NCI-H1048 (cell line): ENCODE measurements at places on chromosomes 4 and X.

GRCh38 chr4:111016416-111016815 lies 393.5 kb upstream of the PITX2 start:
- DNase-seq: no peak

DNA sequence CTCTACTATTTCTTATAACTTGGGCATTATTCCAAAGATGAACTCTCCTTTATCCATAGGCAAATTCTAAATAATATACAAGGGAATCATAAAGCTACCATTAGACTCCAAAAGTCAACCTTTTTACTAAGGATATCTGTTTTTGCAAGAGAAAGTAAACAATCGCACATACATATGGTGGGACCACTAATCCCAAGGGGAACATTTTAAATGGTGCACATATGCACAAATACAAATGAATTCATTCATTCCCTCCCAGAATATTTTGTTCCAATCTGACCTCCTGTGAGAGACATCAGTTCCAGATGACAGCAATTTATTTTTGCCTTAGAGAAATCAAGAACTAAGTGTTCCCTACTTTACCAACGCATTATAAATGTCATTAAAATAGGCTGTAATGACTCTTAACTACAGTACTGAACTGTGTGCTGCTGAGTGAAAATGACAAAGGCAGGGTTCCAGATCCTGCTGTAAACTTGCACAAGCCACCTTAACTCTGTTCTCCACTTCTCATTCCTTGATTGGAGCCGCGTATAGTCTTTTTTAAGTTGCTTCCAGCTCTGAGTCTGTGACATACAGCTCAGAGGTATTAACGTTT lies 2.0 kb downstream of the DHX15 start:
- DNase-seq: no peak

- no peak for DNase-seq
Measured at GRCh38 chr4:184422378-184422777, 52.0 kb downstream of the IRF2 start.

GRCh38 chr4:27534488-27534887 lies 673.8 kb downstream of the STIM2 start:
- no peak for DNase-seq

- no peak for DNase-seq
Measured at GRCh38 chrX:105328773-105329172, 108.3 kb upstream of the TEX13A start.

- no peak for DNase-seq
Measured at GRCh38 chr4:34432706-34433105, 1811.6 kb downstream of the ARAP2 start.

DNA sequence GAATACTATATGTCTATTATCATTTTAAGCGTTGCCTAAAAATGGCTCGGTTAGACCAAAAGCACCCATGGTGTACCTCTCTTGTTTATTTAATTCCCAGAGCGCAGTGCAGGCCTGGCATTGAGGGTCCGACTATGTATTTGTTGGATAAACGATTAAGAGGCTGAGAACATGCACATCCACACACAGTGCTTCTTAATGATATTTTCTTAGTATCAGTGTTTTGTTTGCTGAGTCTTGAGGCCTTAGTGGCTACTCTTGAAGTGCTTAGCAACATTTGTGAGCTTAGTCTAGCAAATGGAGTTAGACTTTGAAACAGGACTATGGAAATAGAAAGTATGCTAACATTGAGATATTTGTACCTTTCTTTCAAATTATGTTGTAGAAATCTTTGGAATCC lies 43.7 kb downstream of the CDS1 start:
- DNase-seq: no peak

DNA sequence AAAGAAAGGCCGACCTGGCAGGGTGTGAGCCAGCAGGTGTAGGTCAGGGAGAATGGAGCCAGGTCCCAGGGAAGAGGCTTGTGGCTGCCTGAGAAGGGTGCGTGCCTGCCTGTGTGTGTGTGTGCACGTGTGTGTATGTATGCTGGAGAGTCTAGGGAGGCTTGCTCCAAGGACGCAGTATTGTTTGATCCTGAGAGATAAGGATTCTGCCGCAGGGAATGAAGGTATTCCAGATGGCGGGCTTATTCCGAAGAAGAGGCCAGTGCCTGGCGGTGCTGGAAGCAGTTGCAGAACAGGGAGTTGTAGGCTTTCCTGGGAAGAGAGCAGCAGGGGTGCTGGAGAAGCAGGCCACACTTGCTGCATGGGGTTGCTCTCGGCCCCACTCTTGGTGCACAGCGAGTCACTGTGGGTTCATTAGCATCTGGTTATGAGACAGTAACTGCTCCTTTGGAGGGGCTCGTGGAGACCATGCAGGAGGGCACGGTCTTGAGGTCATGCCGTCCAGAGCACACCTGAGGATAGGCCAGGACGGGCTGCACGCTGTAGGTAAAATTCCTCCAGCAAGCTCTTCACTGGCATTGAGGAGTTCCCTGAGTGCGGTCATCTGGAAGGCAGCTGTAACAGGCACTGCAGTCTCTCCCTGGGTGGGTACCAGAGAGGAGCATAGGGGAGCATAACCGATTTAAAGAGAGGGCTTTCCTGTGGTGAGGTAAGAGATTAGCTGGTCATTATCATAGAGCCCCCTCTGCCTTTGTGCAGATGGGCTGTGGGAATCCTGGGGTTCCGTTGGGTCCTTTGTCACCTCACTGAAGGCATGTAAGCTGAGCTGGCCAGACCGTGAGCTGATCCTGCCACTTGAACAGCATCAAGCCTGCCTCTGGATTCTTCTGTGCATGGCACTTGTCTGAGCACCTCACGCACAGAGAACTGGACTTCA lies 29.9 kb upstream of the MSANTD1 start:
- DNase-seq: no peak

DNA sequence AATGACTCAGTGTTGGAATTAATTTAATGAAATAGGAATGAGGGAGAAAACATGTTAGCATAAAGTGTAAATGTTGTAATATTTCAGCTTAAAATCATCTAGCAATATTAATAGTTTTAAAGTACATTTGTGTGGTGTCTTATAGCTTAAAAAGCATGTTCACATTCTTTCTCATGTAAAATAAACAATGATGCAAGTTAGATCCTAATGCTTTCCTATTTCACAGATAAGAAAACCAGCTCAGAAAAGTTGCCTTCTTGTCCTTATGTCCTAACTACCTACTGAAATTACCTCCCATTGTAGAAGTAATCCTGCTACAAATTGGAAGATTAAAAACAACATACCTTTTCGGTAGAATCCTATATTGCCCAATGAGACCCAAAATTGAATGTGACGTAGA lies 40.9 kb upstream of the PRDM8 start:
- no peak for DNase-seq
